ENCODE measurements at places on chromosomes 16 and 17.

DNA sequence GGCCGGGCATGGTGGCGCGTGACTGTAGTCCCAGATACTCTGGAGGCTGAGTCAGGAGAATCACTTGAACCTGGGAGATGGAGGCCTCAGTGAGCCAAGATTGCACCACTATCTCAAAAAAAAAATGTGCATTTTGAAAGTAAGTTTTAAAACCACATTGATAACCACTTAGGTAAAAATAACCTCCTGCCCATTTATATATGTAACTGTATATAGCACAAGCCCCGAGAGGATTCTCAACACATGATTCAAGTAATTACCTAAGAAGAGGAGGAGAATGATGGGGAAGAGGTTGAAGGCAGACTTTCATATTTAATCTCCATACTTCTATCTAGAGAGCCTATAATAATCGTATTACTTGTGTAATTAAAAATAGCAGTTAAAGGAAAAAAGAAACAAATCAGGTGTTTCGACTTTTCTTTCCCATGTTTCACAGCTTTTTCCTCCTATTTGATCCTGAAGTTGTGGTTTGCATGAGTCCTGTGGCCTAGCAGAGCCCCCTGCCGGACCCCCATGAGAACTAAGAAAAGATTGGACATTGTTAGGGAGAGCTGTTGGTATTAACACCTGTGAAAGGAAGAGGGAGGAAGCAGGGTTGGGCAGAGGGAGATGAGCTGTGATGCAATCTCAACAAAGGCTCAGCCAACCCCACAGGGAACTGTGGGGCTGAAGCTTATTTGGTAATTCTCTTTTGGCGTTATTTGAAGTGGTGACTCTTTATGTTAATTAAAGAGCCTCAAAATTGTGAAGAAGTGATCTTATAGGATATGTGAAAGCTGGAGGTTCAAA lies 22.1 kb downstream of the PMFBP1 start:
- no peak for DNase-seq

DNA sequence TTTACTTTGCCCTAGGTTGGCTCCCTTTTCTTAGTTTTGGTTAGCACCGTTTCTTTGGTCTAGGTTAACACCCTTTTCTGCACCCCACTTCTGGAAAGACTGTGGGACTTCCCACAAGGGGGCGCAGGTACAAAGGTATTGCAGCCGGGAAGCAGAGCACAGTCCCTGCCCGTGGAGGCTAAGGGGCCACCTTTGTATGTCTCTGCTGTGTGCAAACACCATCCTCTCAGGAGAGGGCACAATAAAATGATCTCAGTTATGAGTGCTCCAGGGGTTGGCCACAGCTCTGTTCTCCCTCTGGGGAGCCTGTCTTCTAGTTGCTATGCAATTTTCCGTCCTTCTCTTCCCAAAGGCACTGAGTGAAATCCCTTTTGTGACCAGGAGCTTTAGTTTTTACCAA lies 28.4 kb upstream of the TMC5 start:
- peak; percentile 27 for DNase-seq

DNA sequence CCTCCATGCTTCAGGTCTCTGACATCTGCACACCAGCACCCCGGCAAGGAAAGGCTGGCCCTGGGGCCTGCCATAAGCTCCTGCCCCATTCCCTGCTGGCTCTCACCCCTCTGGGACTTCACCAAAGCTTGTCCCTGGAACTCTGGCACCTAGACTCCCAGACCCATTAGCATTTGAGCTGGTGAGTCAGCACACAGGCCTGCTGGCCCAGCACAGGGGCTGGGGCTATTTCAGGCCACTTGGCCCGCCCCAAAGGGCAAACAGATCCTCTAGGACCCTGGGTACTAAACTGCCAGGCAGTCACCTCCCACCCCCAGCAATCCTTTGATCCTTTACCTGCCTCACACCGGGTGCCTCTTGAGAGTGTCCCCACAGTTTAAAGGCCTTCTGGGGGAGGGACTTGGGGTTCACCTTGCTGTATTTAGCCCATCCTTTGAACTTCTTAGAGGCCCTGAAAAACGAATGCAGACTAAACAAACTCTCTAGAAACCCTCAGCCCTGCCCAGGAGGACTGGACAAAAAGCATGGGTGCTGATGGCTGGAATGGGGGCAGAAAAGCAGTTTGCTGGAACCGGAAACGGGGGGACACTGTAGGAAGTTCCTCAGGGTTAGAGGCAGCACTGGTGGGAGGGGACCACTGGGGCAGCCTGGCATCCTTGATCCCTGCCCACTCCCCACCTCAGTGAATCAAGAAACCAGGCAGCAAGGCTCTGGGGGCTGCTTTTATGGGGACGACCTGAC lies 3.2 kb upstream of the SAMD14 start:
- no peak for DNase-seq

DNA sequence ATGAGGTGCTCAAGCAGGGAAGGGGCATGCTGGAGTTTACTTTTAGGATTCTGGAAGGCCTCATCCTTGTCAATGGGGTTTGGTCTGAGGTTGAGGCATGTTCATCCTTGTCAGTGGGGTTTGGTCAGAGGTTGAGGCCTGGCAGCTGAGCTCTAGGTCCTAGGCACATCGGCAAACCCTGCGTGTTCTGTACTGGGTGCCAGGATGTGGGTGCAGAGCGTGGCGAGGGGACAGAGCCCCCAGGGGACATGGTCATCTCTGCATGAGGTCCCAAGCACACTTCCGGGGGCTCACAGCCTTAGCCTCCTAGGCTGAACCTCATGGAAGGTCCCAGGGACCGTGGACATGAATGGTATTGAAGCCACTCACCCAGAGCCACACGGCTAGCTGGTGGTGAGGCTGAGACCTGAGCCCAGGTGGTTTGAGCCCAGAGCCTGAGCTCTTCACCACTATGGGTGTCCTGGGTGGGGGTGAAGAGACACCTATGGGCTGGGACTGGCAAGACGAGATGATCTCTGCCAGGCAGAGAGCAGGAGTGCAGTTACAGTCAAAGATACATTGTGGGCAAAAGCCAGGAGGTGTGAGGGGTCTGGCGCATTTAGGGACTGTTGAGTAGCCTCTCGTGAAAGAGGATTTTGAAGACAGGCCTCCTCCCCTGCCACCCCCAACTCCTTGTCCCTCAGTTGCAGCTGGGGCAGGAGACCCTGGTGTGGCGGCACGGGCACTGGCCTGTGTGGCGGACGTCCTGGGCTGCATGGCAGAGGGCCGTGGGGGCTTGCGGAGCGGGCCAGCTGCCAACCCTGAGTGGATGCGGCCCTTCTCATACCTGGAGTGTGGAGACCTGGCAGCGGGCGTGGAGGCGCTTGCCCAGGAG lies 19.3 kb downstream of the FCSK start:
- no peak for DNase-seq

GRCh38 chr17:182050-182751 lies 751 bp upstream of the DOC2B start:
- DNase-seq = no peak

DNA sequence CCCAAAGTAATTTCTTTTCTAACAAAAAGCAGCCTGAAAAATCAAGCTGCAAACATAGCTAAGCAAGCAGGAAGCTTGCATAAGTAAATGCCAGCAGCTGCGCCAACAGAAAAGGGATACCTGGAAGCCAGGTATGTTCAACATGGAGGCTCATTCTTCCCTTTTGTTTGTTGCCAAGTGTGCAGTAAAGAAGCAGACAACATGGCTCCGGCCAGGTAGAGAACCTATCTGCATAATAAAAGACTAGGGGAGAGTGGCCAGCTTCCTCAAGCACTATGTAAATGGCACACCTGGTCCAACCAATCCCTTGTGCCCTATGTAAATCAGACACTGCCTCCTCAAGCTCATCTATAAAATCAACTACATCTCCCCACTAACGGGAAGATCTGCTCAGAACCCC lies 1407.0 kb downstream of the CDH11 start:
- DNase-seq = no peak

DNA sequence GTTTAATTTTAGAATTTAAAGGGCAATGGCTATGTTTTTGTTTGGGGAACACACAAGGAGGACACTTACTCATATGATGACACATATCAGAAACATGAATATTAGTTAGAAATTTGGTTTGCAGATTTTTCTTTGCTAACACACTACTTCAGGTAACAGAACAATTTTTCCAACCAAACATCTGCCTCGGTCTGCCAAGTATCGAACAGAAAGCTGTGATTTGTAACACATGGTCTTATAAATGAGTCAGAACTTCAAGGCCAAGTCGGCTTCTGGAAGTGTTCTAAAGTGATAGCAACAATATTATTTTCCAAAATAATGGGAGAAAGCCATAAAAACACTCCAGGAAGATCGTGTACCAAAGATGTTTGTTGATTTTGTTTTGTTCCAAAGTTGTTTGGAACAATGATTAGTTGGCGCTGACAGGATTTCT lies 75.9 kb upstream of the PMFBP1 start:
- DNase-seq = no peak

GRCh38 chr17:75856062-75856756 lies 1.1 kb upstream of the WBP2 start:
- DNase-seq = no peak

- no peak for DNase-seq
Measured at GRCh38 chr16:707062-707538, 1.5 kb upstream of the FBXL16 start.

DNA sequence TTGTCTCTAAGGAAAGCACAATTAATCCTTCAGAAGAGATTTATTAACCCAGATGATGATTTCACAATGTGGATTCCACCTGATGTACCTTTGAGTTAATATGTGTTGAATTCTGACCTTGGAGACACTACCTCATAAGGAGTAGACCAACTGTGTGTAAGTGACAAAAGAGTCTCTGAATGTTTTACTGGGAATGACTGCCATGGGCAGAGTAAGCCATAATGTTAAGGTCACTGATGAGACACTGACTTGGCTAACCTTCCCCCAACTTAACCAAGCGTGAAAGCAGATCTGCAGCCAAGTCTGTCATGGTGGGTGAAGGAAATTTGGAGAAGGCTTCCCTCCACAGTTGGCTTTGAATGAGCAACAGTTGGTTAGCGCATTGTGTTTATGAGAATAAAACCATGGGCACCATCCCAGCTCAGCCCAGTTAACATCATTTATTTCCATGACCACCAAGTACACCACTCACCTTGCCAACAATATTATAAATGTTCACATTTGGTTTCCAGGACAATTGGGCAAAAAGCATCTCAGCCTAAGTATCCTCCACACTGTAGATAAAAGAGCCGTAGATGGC lies 618.5 kb downstream of the KCNJ2 start:
- no peak for DNase-seq

- DNase-seq = peak; percentile 79
Measured at GRCh38 chr17:17781591-17782496, 54.9 kb downstream of the SREBF1 start.

GRCh38 chr16:35510701-35511100 lies 2051.3 kb downstream of the TP53TG3F start:
- DNase-seq = peak; percentile 20

DNA sequence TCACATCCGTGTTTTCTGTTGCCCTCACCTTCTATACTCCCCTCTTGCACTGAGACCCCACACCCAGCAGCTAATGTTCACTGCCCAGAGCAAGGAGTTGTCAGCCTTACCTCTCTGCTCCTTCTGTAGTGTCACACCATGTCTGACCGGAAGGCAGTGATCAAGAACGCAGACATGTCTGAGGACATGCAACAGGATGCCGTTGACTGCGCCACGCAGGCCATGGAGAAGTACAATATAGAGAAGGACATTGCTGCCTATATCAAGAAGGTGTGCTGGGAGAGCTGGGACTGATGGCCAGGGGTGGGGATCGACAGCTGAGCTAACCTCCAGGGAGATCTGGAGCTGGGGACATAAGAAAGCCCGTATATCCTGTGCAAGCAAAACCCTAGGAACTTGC lies 3.7 kb downstream of the DYNLL2 start:
- no peak for DNase-seq

DNA sequence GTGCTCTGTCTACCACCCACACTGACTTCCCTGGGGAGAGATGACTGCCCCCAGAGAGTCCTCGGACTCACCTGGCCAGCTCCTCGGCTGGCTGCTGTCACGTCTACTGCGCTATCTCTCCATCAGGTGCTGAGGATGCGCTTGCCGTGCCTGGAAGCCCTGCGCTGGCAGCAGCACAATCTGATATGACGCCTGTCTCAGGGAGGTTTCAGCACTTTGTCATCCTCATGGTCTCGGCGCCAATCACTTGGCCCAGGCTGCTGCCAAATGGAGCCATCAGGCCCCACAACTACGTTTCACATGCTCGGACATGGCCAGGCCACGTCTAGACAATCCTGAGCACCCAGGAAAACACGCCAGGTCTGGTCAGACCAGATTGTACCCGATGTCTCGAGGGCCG lies 46.7 kb downstream of the FOXL1 start:
- no peak for DNase-seq

DNA sequence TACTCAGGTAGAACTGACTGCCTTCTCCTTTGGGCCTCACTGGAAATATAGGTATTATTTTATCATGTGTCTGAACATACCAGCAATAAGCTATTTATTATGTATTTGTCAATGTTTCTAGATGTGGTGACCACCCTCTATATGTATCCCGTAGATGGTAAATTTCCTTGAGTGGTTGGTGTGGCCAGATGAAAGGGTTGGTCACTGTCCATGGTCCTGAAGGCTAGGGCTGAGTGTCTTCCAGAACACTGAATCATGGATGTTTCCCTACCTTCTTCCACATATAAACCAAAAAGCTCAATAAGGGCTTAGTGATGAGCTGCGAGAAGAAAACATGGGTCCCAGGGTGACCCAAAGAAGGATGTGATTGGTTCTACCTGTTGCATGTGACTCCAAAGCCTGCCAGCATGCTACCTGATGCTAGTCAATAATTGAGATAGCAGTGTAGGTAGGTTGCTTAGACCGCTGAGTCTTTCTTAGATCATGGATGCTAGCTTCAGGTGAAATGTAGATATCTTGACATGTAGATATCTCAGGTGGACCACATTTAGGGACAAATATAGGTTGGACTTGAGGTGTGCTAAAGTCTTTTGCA lies 150.3 kb downstream of the ASIC2 start:
- no peak for DNase-seq

- DNase-seq = no peak
Measured at GRCh38 chr16:64924086-64924485, 197.8 kb downstream of the CDH11 start.
